ENCODE measurements at places on chromosomes 2 and 18.

DNA sequence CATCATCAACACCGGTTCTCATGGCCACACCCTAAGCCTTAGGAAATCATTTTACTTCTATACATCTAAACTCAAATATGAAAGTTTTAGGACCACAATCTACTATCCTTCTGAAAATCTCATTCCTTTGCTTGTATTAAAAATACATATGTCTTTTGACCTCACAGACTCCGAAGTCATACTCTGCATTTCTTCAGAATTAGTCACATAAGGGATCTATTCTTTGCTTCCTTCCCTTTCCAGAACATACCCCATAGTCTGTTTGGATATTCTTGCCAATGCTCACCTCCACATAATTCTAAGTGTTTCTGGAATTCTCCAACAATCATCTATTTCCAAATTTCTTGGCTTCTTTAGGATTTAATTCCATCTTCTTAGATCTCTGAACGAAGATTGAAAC lies 14.2 kb upstream of the DSG1 start:
- DNase-seq: no peak

DNA sequence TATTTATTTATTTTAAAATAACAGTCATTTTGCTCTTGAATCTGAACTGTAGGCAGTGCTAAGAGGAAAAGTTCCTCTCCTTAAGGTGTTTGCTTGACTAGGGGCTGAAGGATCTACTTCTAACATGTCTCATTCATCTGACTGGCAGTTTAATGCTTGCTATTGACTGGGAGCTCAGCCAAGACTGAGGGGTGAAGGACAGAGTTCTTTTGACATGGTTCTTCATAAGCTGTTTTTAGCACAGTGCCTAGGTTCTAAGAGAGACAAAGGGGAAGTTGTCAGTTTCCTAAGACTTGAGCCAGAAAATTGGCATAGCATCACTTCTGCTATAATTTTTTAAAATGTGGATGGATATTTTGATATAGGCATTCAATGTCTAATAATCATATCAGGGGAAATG lies 73.0 kb downstream of the COMMD1 start:
- peak; percentile 0 for DNase-seq

DNA sequence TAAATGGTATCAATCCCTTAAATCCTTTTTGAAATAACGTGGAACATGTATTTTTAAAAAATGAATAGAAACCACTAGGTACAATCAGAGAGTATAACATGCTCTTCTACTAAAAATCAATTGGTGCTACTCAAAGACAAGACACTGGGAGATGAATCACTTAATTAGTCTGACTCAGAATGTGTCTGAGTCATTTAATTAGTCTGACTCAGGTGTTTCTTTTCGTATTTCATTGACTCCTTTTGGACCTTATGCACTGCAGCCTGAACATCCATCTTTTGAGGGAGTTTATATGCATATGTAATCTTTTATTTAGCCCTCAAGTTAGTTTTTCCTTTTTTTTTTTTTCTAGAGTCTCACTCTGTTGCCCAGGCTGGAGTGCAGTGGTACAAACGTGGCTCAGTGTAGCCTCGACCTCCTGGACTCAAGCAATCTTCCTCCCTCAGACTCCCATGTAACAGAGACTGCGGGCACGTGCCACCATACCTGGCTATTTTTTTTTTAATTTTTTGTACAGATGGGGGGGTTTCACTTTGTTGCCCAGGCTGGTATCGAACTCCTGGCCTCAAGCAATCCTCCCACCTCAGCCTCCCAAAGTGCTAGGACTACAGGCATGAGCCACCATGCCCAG lies 26.5 kb downstream of the PPP4R3B start:
- peak; percentile 27 for DNase-seq

DNA sequence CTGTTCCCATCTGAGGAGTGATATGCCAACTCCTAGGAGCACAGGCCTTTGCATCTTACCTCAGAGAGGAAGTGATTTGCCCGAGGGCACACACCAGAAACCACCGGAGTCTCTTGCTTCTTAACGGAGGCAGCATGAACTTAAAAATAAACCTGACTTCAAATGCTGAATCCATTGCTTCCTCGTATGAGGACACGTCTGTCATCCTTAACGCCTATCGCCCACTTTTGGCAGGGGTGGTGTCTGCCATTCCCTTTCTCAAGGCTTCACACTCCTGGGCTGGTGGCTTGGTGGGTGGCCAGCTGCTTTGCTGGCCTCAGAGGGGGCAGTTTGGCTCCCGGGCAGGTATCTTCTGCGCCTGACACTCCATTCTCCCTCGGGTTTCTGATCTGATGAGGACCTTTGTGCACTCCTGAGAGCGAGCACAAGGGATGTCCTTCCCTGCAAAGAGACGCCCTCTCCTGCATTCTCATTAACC lies 1.1 kb upstream of the PREB start:
- DNase-seq: no peak

- peak; percentile 21 for DNase-seq
Measured at GRCh38 chr2:167127135-167127534, 238.9 kb downstream of the XIRP2 start.

DNA sequence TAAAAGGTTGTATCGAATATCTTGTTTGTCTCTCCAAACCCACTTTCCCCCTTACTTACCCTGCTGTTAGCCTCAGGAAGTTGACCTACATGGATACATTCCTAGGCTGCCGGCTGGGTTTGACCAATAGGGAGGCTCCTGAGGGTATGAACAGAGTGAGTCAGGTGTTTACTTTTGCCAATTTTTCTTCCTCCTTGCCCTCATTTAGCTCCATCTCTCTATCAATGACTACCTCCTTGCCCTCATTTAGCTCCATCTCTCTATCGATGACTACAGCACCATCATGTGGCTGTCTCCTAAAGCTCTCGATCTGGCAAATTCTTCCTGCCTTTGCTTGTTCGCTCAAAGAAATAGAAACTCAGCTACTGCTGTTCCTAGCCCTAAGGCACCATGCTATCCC lies 571.9 kb upstream of the CRIM1 start:
- no peak for DNase-seq

DNA sequence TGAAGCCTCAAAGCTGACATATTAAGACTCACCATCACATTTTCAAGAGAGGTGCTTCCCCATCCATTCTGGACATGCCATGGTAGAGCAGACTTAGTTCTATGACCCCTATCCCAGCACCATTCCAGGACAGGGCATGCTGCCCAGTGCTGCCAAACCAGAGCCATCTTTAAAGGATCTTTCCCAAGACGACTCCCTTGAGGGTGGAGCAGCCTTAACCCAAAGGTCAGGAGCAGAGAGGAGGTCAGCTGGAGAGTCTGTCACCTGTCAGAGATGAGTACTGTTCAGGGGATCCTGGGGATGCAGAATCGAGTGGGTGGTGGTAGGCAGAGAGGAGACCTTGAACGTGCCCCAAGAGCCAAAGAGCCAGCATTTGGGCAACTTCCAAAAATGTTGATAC lies 459.8 kb downstream of the STK39 start:
- no peak for DNase-seq

GRCh38 chr2:208033701-208034502 lies 8.6 kb upstream of the PLEKHM3 start:
- DNase-seq: peak; percentile 37

DNA sequence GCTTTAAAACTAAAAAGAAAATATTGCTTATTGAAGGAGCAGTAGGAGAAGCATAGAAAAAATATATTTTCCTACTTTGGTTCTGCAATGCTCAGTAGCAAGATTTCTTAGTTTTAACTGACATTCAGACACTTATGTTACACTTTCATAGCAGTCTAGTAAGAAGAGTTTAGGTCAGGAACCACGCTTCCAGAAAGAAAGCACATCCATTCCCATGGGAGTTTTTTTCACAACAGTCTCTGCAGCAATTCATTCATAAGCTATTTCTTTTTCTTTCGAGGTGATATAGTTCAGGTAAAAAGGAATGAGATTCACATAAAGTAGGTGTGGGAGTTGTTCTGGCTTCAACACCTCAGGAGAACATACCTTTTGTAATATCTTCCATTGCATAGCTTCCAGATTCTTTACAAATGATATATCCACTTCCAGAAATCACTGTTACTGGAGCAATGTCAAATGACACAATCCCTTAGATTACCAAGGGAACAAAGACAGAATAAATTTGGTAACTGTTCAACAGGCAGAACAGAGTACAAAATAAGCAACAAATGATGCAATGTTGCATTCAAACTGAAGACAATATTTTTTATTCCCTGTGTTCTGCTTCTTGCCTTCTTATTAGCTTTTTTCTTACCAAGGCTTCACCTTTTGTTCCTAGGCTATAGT lies 95.2 kb upstream of the GULP1 start:
- DNase-seq: no peak

DNA sequence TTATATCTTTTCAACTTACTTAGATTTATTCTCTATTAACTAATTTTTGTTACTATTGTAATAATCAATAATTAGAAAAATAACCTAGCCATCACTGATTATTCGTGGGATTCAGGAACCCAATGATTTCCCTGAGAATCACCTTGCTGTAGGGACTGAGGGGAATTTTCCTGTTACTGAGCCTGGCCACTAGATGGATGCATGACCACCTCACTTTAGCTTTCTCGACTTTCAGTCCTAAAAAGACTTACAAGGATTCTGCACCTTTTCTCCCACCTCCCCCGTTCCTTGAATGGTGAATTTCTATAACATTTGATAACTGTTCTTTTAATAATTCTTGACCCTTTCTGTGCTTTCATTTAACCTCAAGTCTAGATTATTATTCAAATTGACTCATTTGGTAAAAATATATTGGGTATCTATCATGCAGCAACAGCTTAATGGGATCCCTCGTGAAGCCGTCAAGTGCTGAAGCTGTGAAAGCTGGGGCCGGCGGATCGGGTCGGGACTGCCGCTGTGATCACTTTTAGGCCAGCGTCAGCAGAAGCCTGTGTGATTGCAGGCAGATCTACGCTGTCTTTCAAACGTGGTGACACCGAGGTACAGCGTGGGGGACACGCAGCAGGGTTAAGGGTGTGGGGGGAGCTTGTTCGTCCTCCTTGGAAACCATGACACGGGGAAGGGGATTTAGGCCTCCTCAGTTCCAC lies 38.8 kb upstream of the TMEM18 start:
- DNase-seq: peak; percentile 21

GRCh38 chr2:14944562-14945346 lies 312.2 kb downstream of the LRATD1 start:
- peak; percentile 16 for DNase-seq

DNA sequence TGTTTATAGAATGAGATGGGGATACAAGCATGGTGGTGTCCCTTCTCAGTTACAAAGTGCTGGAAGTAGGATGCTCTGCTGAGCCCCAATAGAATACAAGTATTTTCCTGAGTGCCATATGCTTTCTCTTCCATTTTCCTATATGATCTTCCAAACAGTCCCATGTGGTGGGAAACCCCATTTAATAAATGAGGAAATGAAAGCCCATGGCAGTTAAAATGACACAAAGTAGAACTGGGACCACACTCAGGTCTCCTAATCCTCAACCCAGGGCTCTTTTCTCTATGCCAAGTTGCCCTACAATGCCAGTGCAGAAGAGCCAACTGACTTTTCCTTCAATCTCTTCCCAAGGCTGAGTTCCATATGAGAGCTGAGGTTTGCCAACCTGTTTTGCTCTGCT lies 210.2 kb upstream of the FBXO11 start:
- no peak for DNase-seq

DNA sequence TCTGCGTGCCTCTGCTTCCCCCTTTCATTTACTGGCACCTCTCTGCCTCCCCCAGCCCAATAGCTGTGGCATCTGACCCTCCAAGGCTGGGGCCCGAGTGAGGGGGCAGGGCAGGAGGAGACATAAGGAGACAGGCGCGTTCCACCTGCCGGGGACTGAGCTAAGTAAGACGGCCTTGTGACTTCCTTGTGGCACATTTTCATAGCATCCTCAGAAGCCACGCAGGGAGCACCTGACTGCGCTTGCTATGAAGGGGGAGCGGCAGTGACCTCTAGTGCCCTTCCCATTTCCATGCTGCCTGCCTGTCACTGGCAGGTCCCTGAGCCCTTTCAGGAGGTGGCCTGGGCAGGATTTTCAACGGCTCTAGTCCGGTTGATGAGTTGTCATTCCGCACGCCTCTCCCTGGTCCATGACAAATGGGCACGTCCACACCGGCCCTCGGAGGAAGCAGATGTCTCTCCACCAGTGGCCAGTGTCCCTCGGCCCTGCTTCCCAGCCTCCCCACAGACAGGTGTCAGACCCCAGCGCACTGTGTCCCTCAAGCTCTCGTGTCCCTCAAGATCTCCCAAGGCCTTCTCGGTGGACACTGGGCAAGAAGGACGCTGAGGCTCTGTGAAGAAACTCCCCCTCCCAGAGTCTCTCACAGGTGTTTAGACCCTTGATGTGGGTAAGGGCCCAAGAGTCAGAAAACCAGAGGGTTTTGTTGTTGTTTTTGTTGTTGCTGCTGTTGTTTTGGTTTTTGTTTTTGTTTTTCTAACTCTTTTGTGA lies 42.7 kb downstream of the CYP26B1 start:
- DNase-seq: no peak

DNA sequence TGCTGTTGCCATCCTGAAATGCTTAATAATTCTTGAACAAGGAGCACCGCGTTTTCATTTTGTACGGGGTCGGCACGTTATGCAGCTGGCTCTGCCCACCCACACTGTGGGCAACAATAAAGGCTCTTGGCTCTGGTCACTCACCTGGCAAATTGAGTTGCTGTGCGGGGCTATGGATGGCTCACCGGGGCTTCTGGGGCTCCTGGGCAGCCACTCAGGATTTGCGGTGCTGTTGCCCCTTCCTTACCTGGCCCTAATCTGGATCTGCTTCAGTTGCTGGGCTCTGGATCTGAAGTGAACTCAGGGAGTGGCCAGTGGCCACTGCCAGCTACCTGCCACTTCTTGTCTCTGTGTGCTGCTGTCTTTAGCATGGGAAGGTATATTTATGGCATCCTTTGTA lies 22.7 kb downstream of the RHOB start:
- no peak for DNase-seq

- DNase-seq: no peak
Measured at GRCh38 chr2:147223119-147223518, 621.7 kb upstream of the ACVR2A start.

GRCh38 chr2:240816584-240817495 lies 3.2 kb downstream of the KIF1A start:
- DNase-seq: no peak

GRCh38 chr2:273333-273732 lies 8.6 kb downstream of the ACP1 start:
- DNase-seq: peak; percentile 71

DNA sequence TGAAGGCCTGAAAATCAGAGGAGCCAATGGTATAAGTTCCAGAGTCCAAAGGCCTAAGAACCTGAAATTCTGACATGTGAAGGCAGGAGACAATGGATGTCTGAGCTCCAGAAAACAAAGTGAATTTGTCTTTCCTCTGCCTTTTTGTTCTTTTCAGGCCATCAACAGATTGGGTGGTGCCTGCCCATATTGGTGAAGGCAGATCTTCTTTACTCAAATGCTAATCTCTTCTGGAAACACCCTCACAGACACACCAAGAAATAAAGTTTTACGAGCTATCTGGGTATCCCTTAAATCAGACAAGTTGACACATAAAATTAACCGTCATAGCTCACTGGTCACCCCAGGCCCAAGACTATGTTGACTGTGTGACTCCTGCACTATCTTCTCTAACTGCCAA lies 163.8 kb upstream of the NCKAP5 start:
- DNase-seq: no peak

- no peak for DNase-seq
Measured at GRCh38 chr2:207397917-207398655, 131.7 kb upstream of the CREB1 start.

GRCh38 chr2:237465515-237466148 lies 21.4 kb upstream of the MLPH start:
- DNase-seq: no peak

- no peak for DNase-seq
Measured at GRCh38 chr2:35168351-35168750, 1187.2 kb upstream of the CRIM1 start.

Data from COR-L47 (cell line).